MCF 10A (cell line): ENCODE measurements at places on chromosomes 3 and 15. TPM values are rescaled to one million over a fixed set of nuclear protein-coding genes. Genes with fewer than 3 reads are reported as not detected.

AMIGO3 gene
- 0.79 TPM in 1 of 2 replicates, not detected in the other for total RNA-seq

ISG20 gene
- 9.7 and 20.0 TPM in 2 replicates for total RNA-seq

RNF7 gene
- total RNA-seq: 96.1 and 112 TPM in 2 replicates

HEMK1 gene
- total RNA-seq: 19.9 and 23.8 TPM in 2 replicates

COLQ gene
- 0.44 and 1.4 TPM in 2 replicates for total RNA-seq

PLS1 gene
- 7.3 and 9.3 TPM in 2 replicates for total RNA-seq

PRR23A gene
- not detected in 2 replicates for total RNA-seq

SHF gene
- total RNA-seq: 0.34 and 0.44 TPM in 2 replicates

ROBO2 gene
- not detected in 2 replicates for total RNA-seq

THPO gene
- not detected in 2 replicates for total RNA-seq

SOX2 gene
- not detected in 2 replicates for total RNA-seq

CLDN1 gene
- 197 and 263 TPM in 2 replicates for total RNA-seq

SPATA12 gene
- 0.12 TPM in 1 of 2 replicates, not detected in the other for total RNA-seq

FSIP1 gene
- 2.2 and 3.2 TPM in 2 replicates for total RNA-seq

TAMM41 gene
- total RNA-seq: 19.8 and 26.2 TPM in 2 replicates

SAXO2 gene
- 3.9 and 4.2 TPM in 2 replicates for total RNA-seq

SST gene
- total RNA-seq: not detected in 2 replicates

RAMAC gene
- total RNA-seq: 21.0 and 25.6 TPM in 2 replicates

TTC21A gene
- 2.1 and 5.4 TPM in 2 replicates for total RNA-seq

IL16 gene
- total RNA-seq: 0.72 and 0.81 TPM in 2 replicates

LEKR1 gene
- total RNA-seq: 1.3 and 2.2 TPM in 2 replicates

SERINC4 gene
- 0.20 TPM in 1 of 2 replicates, not detected in the other for total RNA-seq

STAB1 gene
- not detected in 2 replicates for total RNA-seq

CEP152 gene
- total RNA-seq: 6.4 and 6.5 TPM in 2 replicates

ANKRD63 gene
- total RNA-seq: not detected in 2 replicates

CELSR3 gene
- 17.6 and 21.5 TPM in 2 replicates for total RNA-seq

UBA3 gene
- 41.1 and 57.8 TPM in 2 replicates for total RNA-seq

PFKFB4 gene
- 3.4 and 4.6 TPM in 2 replicates for total RNA-seq

GOLGA8T gene
- total RNA-seq: 0.59 and 0.61 TPM in 2 replicates

PARP6 gene
- 117 TPM in 2 replicates for total RNA-seq

LRTM1 gene
- not detected in 2 replicates for total RNA-seq

CCR9 gene
- not detected in 2 replicates for total RNA-seq

MUC20 gene
- total RNA-seq: 2.3 and 3.5 TPM in 2 replicates

GLDN gene
- not detected in 2 replicates for total RNA-seq

HCN4 gene
- not detected in 2 replicates for total RNA-seq

B3GALNT1 gene
- total RNA-seq: 3.0 and 3.6 TPM in 2 replicates

EOGT gene
- 40.9 and 41.7 TPM in 2 replicates for total RNA-seq

EIF4E3 gene
- 4.3 and 7.6 TPM in 2 replicates for total RNA-seq

TMEM40 gene
- 30.3 and 58.4 TPM in 2 replicates for total RNA-seq

CAMK2N2 gene
- 6.1 TPM in 2 replicates for total RNA-seq

COPG1 gene
- total RNA-seq: 225 and 298 TPM in 2 replicates

SCAANT1 gene
- not detected in 2 replicates for total RNA-seq

ADAM10 gene
- 87.5 and 109 TPM in 2 replicates for total RNA-seq

DUOX2 gene
- total RNA-seq: 0.10 and 0.30 TPM in 2 replicates

ATXN7 gene
- 29.2 and 36.7 TPM in 2 replicates for total RNA-seq

ZNF662 gene
- total RNA-seq: not detected in 2 replicates

GMNC gene
- total RNA-seq: not detected in 2 replicates

ATP6V1A gene
- total RNA-seq: 51.6 and 53.4 TPM in 2 replicates

CTXN2 gene
- total RNA-seq: not detected in 2 replicates

ADGRG7 gene
- not detected in 2 replicates for total RNA-seq

EXD1 gene
- 0.12 and 0.37 TPM in 2 replicates for total RNA-seq

ECE2 gene
- not detected in 2 replicates for total RNA-seq

EDEM1 gene
- 114 and 157 TPM in 2 replicates for total RNA-seq

TERC gene
- 2.9 and 7.9 TPM in 2 replicates for total RNA-seq

FAM174B gene
- 3.5 and 6.5 TPM in 2 replicates for total RNA-seq
